Choroid plexus epithelial cell (primary cell): ENCODE measurements at places on chromosomes 5 and 9.

DNA sequence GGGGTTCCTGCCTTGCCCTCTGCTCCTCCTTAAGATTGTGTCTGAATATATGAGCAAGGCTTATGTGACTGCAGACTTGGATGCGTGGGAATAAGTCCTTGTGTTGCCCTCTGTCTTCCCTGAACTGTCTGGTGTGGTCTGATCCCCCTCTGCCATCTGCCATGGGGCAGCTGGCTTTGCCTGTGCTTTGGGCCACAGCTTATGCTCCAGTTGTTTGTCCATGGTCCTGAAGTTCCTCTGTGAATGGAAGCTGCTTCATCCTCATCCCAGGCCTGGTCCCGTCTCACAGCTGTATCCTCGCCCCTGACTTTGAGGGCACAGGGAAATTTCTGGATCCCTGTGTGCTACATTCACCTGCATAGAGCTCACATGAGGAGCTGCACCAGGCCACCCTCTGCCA is 14.7 kb downstream of the IL31RA start:
- DNase-seq: peak; percentile 53

- DNase-seq: no peak
These were observed 28.1 kb downstream of the SLC22A4 start for GRCh38 chr5:132322266-132322665.

GRCh38 chr5:108260858-108261170 is 121.1 kb downstream of the FBXL17 start:
- DNase-seq: no peak

DNA sequence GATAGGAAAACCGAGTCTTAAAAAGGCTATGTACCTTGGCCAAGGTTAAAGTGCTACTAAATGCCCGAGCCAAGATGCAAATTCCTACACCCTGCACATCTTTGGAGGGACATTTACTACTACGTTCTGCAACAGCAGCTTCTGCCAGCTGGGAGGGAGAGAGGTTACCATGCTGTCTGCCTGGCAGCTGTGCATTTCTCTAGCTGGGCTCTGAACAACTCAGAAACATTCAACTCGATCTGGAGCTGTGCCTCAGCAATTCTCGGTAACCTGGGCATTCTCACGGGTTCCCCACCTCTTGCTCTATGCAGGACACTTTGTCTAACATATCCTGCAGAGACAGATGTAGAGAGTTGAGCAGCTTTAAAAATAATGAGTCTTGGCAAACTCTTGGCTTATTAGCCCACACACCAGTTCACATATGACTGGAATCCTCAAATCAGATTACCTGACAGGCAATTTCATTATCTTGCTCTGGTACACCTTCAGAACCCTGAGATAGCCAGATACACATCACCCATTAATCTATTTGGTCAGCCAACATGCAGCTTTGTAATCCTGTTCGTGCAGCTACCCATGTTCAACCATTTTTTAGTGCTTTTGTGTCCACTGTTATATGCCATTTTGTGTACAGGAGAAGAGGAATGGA is 115.8 kb downstream of the EFNA5 start:
- no peak for DNase-seq

- DNase-seq: no peak
These were observed 142.3 kb downstream of the MARCHF11 start for GRCh38 chr5:16037121-16037845.

GRCh38 chr5:20574576-20574975 is 586.6 kb upstream of the CDH18 start:
- DNase-seq: no peak

DNA sequence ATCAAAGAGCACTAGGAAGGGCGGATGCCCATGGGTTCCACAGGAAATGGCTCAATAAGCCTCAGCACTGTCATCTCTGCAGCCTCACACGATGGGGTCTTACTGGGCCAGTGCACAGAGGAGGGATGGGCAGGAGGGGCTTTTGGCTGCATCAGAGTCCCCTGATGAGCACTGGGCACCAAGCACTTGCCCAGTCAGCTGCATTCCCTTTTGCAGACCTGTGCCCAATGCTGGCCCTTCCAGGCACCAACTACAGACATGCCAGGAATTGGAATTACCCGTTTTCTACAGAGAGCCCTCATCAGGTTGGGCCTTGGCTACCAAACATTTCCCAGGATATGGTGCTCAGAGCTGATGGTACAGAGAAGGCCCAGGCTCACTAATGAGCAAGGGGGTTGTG is 182.5 kb downstream of the HSPA4 start:
- no peak for DNase-seq

- DNase-seq: no peak
These were observed 57.9 kb downstream of the ARHGAP26 start for GRCh38 chr5:142827934-142828576.

GRCh38 chr9:127411122-127411521 is 13.1 kb upstream of the ZNF79 start:
- DNase-seq: no peak

DNA sequence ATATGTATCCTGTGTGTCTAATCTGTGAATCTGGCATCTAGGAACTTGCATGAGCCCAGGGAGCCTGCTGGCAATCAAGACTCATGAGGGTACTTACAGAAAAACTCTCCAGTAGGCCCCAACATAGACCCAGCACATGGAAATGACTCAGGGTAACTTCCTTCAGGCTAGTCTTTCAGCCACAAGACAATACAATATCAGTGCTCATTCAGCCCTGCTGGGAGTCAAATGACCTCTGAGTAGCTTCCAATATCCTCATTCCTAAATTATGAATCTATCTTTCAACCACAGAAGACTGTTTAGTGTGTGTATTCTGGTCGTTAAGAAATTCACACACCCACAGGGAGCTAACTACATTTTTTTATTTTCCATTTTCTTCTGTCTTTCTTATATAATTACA is 1273.0 kb downstream of the EFNA5 start:
- DNase-seq: peak; percentile 99

GRCh38 chr5:65926276-65926783 is at the start of gene ERBIN:
Gene ERBIN (plus strand): TSS chr5:65926575. CDS start chr5:65992719, 66,144 bp downstream.
- DNase-seq: peak; percentile 90

DNA sequence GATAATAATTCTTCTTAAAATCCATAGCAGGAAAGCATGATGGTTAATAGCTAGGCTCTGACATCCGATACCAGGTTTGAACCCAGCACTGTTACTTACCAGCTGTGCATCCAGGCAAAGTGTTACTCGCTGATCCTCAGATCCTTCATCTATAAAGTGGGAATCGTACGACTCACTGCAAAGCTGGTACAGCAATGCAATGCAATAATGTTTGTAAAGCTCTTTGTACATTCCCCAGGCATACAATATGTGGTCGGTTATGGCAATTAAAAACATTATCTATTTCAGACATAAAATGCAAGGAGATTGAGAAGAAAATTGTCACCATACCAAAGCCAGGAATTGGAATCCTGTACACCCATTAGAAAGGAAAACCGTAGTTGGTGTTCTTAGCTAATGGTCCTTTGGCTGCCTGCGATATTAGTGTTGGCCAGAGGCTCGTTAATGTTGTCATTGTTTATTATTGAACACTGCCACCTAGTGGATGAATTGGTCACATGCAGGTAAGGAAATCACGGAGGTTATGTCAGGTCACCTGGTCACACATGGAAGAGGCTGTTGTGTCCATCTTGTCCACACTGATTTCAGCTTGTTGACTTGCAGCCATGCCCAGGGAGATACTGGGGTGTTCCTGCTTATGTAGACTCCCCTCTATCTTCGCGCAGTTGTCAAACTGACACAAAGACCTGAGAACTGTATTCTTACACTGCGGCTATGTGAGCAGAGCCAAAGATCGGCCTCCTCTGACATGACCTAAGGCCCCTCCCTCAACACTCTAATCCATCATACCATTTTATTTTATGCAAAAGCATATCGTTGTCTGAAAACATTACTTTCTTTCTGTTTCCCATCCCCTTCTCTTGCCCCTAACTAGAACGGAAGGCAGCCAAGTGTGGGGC is 87.5 kb upstream of the PPP2R2B start:
- DNase-seq: peak; percentile 87

DNA sequence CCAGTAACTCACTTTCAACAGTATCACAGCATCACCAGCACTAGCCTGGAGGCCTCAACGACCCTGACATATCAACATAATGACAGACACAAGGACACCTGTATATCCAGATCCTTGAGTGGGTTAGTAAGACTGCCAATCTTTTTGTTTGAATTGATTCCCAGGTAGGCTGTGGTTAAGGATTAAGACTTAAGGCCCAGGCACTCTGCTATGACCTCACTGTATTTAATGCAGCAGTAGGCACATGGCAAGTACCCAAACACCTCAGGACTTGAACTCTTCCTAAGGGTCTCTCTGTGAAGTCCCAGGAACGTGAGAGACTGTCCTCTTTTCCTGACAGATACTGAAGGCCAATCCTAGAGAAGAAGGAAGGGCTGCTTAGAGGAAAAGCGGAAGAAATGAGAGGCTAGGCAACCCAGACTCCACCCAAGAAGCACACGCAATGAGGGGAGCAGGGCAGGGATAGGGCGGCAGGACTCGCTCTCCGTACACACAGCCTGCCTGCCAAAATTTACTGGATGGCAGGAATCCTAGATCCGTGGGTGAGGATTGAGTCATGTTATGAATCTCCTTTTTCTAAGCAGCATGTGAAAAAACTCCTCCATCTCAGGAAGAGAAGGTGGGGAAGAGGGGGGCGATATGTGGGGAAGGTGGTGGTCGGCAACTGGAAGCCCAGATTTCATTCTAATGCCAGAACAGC is 93.4 kb downstream of the SIL1 start:
- DNase-seq: peak; percentile 67

GRCh38 chr9:118962426-118962825 is 406.8 kb downstream of the BRINP1 start:
- DNase-seq: peak; percentile 1

DNA sequence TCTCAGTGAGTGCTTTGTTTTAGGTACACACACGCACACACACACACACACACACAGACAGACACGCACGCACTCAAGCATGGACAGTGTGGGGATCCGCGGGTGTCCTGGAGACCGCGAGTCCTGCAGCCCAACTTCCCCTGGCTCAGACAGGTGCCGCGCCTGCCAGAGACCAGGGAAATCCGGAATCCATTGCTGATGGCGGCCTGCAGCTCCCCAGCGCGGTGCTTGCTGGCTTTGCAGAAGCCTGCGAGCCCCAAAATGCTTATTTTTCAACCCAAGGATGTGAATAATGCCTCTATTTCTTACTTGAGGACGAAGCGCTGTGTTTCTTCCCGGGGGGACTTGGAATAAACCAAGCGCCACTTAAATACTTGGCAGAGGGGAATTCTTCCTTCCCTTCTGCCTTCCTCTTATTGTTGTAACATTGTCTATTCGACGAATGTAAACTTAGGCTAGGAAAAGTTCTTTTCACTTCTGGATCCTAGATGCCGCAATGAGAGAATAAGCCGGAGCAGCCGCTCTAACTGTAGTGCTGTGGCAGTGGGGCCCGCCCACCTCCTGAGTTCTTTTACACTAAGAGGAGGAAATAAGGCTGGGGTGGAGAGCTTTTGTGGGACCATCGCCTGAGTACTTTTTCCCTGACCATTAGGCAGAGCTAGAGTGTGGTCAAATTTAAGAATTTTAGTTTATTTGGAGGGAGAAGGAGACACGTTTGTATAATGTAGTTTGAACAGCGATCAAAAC is 802 bp downstream of the ITGA2 start:
- DNase-seq: peak; percentile 74

DNA sequence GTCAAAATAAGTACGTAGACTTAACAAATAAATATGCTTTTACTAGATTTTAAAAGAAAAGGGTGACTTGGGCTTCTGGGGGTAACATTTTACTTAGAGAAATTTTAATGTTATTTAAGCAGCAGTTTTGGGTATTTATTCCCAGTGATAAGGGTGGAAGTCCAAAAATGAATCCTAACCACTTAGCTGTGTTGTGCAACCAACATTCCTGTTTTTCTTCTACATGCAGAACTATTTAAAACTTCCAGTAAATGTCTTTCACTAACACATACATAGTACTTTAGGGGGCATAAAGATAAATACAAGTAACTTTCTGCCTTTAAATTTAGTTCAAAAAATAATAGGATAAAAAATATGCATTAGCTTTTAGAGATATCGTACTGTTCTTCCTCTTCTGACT is 436.7 kb downstream of the CTNND2 start:
- no peak for DNase-seq

DNA sequence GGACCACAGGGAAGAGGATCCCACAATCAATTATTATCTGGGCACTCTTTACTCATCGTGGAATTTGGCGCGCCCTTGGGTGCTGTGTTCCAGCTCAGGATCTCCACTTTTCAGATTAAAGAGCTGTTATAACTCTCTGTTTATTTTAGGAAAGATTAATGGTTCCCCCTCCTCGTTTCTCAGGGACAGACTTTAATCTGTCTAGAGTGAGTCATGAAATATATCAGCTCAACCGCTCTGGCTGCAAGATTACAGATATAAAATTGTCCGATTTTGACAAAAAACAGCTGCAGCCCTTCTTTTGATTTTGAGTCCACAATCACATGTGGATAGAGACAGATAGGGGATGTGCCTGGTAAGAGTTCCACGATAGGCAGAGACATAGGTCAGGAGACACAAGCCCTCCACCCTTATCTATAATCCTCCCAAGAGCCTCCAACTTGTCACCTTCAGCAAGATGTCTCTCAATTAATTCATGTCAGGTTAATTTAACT is 77.6 kb upstream of the ANKRD55 start:
- DNase-seq: no peak

GRCh38 chr5:139019211-139019610 is 144.1 kb upstream of the LRRTM2 start:
- no peak for DNase-seq

- DNase-seq: no peak
These were observed 57.3 kb upstream of the KLF4 start for GRCh38 chr9:107546859-107547258.

DNA sequence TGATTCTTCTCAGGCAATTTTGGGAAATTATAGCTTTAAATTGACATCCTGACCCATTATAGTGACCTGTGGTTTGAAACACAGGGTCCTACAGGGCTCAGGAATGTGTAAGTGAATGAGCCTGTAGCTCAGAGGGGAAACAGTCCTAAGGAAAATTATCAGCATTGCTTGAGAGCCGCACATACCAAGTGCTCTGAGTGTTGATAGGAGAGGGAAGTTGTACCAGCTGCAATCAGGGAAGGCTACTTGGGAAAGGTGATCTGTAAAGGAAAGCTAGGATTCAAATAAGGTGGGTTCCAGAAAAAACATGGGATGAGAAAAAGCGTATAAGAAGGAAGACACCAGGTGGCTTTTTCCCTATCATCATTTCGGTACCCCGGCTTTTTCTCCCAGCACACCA is 4.4 kb upstream of the SLC25A51 start:
- DNase-seq: peak; percentile 50

GRCh38 chr9:130196643-130197042 is 24.4 kb downstream of the NCS1 start:
- no peak for DNase-seq

DNA sequence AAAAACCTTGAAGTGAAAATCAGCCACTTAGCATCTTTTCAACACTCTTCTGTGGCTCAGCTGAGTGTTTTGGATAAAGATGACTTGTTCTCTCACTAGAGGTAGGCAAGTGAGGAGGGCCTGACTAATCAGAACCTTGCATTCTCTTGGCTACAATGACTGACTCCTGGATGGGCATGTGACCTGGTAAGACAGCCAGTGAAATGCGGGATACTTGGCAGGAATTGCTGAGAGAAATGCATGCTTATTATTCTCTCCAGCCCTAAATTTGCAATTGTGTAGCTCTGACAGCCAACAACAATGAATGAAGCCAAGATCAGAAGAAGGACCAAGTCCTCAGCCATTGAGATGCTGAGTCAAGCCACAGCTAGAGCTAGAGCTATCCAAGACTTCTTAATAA is 490.5 kb upstream of the ZNF608 start:
- no peak for DNase-seq

GRCh38 chr9:78291240-78291925 is 5.5 kb upstream of the PSAT1 start:
- no peak for DNase-seq
